Frontal cortex (tissue), 4 donors: ENCODE measurements at places on chromosomes 2 and 18.

DNA sequence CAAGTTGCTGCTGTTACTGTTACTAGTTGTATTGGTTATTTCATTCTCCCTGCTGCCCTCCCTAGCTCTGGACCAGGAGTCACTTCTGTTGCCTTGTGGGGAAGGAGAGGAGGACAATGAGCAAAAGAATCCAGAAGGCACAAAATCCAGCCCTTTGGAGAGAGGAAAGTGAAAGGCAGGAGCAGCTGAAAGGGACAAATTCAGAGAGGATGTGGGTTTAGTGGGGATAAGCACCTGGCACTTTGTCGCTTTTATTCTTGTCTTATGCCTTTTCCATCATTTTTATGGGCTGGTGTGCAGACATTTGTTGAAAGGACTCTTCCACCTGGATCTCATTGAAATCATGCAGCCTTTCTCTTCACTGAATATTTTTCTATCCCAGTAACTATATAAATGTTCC is 24.3 kb upstream of the LTBP1 start:
- DNase-seq, result no peak

DNA sequence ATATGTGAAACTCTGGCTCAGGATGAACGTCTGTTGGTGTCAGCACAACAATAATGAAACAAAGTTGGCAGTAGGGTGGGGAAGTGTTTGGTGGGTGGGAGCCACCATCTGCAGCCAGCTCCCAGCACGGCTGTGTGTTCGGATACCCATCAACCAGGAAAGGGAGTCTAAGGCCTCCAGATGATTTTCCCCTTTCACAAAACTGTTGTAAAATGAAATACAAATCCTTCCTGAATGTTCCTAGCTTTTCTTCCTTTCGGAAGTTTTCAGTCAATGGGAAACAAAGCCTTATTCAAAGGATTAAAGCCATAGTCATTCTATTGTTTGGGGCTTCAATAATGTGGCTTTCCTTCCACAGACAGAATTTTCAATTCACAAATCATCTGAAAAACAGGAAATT is 14.5 kb upstream of the DARS1 start:
- DNase-seq, result no peak

GRCh38 chr2:71550801-71551630 is 97.7 kb downstream of the DYSF start:
- DNase-seq, result no peak

GRCh38 chr2:215619022-215619958 is 183.4 kb upstream of the FN1 start:
- DNase-seq, result no peak

GRCh38 chr2:139949242-139949972 is 1169.2 kb upstream of the NXPH2 start:
- no peak for DNase-seq
